ENCODE measurements at places on chromosomes 11 and 22.
A peak's percentile ranks its signal among the peaks of the same experiment; 100 is the strongest.

- no peak for DNase-seq
Measured at GRCh38 chr22:41487037-41487935, 18.4 kb downstream of the ACO2 start.

DNA sequence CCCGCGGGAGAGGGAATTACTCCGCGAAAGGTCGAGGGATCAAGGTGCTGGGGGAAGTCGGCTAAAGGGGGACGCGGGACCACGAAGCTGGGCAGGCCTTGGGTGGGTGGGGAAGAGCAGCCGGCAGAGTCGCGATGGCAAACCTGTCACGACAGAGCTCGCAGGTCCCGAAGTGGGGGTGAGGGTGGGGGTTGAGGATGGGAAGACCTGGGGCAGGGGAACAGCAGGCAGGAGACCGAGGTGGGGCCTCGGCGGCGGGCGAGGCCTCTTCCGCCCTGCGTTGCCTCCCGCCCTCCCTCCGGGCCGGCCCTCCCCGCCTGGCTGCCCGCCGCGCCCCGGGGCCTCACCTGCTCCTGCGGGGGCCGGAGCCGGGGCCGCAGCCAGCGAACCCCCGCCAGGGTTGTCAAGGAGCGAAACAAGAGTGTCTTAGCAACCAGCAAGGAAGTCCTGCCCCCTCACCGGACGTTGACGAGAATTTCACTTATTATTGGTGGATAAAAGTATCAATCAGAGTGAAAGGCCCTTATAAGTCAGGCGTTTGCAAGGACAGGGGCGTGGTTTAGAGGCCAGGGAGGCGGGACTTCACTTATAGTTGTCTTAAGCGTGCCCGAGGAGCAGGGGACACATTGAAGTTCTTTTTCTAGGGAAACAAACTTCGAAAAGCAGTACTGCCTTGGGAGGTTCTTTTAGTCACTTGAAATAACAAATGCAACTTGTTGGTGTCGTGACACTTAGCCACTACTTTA, at the start of gene DNAL4:
Gene DNAL4 (minus strand): TSS at position 423 of the 746 bp plus-strand sequence. CDS start 11,412 bp downstream, outside the sequence.
- DNase-seq: peak; percentile 87

DNA sequence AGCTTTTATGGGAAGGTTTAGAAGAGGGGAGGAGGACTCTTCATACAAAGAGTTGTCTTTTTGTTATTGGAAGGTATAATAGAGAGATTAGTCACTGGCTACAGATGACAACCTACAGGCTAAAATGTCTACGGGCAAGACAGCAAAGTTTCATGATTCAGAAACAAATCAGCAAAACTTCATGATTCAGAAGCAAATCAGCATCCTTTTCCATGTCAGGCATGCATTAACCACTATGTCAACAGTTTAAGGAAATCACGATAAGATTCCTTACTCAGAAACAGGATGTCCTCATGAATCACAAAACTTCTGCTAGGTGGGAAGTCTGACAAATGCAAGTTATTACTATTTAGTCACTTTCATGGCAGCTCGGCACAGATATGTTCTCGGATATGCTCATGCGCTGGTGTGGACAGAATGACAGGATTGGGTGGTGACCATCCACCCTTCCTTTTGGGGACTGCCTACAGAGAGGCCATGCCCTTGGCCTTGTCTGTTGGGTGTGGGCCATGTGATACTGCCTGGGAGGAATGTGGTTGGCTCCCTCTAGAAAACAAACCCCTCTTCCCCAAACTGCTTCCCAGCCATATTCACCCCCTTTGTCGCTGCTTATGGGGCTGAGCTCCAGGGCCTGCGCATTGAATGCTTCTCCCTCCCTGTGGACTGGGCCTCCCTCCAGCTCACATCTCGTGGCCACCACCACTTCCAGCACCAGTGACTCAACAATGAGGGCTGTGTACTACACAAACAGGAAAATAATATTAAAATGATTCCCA, 10.1 kb downstream of the C11orf91 start:
- no peak for DNase-seq

GRCh38 chr11:34855754-34856095, 60.5 kb downstream of the APIP start:
- no peak for DNase-seq

- DNase-seq: no peak
Measured at GRCh38 chr22:44577391-44578109, 79.5 kb upstream of the RTL6 start.

GRCh38 chr11:116404462-116404798, 368.4 kb downstream of the BUD13 start:
- no peak for DNase-seq

DNA sequence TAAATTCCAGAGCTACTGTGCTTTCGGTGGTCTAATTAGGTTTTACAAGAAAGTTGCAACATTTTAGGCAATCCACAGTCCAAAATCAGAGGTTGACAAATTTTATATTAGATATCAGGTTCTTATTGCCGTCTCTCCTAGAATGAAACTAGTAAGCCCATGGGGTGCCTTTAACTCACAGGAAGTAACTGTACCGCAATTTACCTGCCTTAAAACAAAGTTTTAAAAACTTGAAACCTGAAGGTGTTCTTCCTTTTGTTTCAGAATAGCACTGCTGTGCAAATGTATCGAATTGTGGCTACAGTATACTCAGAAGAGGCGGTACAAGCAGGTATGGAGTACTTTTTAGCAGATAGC, 77.2 kb downstream of the PISD start:
- DNase-seq: no peak

DNA sequence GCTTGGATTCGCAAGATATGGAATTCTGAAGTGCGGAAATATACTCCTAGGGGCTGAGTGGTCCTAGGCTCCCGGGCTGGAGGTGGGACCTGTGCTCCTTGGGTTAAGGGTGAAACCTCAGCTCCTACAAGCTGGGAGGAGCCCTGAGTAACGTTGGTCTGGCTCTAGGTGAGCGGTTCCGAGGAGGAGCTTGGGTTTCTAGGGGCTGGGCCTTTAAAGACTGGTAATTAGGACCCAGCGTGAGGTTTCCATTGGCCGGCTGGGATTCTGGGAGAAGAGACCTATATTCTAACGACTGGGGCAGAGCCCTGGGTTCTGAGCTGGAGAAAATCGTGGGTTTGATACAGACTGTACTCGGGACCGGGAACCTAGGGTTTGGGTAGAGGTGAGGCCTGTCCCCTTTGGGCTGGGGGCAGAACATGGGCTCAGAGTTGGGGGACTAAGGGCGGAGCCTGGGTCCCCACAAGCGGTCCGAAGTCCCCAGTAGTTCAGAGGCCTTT, 882 bp upstream of the MAP4K2 start:
- no peak for DNase-seq

DNA sequence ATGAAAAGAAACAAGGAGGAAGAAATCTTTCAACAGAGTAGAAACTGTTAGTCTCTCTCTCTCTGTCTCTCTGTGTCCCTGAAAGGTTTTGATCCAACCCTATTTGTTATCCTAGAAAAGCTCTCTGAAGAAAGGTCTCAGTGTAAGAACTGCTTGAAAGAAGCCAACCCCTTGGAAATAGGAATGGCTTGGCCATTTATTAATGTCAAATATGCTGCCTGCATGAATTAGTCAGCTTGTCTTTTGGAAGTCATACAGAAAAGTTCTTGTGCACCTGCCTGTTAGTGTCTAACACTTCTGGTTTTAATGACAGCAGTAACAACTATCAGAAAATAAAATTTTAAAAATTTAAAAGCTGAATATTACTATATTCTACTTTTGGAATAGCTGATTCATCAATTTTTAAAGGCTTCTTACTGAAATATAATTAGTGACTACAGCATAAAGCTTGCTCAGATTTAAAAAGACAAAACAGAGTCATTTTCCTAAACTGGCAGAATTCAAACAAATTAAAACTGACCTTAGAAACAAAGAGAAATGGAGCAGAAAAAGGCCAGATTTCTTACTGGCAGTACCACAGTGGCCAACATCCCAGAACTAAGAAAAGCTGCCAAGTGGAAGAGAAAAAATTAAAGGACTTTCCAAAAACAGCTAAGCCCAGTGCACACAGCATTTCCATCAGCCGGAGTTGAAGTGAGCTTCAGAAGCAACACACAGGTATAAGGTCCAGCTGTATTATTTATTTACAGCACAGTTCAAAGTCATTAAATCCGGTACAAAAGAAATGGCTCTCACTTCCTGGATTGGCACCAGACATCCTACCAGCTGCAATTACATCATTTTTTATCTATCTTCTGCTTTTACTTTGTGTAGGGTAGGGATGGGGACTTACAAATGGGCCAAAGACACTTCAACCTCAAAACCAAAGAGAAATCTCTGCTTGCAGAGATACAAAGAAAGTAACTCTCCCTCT, 76.3 kb downstream of the PRCP start:
- no peak for DNase-seq

DNA sequence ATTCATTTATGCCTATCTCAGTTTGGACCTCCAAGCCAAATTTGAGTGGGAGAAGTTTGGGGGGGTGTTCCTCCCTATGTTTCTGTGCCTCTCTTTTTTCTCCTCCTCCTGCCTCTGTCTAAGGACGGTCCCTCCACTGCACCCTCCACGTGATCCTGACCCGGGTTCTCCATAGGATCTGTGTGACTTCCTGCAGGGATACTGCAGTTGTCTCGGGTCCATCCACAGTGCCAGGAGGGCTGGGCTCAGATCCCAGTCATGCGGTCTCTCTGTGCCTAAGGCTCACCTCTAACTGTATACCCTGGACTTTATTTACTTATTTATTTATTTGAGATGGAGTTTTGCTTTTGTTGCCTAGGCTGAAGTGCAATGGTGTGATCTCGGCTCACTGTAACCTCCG, 1354.5 kb downstream of the BRD1 start:
- DNase-seq: no peak

DNA sequence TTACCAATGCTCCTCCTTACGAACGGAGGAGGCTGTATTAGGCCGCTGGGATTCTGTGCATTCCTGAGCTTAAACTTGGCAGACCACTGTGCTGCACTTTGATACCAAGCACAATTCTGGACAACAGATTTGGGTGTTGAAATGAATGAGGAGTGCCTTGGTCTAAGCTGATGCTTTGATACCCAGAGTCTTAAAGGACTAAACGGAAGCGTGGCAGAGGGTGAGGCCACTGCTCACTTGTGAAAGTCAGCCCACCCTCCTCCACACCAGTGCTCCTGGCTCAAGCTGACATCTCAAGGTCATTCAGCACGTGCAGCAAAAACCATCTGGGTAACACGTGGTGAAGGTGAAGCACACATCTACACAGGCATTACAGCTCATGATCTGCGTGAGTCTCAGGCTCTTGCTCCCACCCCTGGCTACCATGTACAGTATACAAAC, 85.9 kb downstream of the MICAL3 start:
- no peak for DNase-seq

Data from stimulated activated CD4-positive, alpha-beta T cell treated with anti-CD3 and anti-CD28 coated beads, Interleukin-2, amount 100 ng/mL, for 4 hours (primary cell).